Endothelial cell (in vitro differentiated cells): ENCODE measurements at places on chromosomes 7 and 10. TPM values are rescaled to one million over a fixed set of nuclear protein-coding genes. Genes with fewer than 3 reads are reported as not detected.

DNA sequence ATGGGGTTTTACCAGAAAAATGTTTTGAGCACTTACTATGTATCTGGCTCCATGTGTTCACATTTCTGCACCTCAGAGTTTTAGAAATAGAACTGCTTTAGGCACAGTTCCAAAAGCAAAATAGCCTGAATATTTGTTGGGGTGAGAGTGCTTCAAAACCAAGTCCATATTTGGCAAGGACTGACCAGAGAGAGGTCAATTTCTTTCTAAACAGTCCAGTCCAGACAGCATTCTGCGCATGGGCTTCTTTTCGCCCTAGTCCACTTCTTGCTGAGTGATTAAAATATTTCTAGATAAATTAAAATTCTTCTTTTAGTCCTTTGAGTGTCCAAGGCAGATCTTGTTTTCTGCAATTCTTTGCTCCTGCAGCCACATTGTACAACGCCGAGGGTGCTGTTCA, 427.0 kb downstream of the PHTF2 start:
- no peak for DNase-seq
- no peaks in the 10 kb centered on the region for H3K27me3 ChIP-seq
- H3K27ac ChIP-seq, result no peak overlapping the region
- H3K4me3 ChIP-seq, result no peak overlapping the region

DNA sequence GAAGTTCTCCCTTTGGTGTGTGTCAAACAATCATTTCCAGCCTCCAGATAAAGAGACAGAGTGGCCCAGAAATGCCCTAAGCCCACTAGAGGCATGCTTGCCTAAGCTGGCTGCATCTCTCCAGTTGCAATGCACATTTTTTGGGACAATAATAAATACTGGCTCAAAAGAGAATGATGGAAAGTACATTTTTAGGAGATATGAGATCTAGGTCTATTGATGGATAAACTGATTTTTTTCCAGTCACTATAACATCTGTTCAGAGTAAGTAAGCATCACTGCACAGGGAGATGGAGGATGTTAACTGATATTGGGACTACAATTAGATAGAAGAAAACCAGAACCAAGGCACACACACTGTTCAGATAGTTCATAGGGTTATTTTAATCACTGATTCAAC, 553.0 kb downstream of the GRM8 start:
- no peak overlapping the region for H3K27ac ChIP-seq
- H3K36me3 ChIP-seq, result no peaks in the 10 kb centered on the region
- no peak overlapping the region for H3K4me3 ChIP-seq
- H3K4me1 ChIP-seq, result no peaks in the 10 kb centered on the region

DNA sequence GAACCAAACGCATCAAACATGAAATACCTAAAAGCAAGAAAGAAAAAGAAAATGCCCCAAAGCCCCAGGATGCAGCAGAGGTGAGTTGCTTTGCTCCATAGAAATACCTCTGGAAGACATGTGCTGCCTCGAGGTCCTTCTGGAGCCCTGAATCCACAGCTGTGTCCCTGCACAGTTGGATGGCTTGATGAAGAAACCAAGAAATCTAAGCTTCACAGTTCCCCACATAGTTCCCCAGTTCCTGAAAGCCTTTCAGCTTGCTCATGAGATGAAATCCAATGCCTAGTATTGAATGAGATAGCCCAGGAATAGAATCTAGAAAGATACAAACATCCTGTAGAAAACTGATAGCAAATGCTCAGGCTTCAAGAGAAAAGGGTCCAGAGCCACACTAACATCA, 182.8 kb downstream of the RTKN2 start:
- no peak overlapping the region for H3K4me3 ChIP-seq
- no peak for DNase-seq
- H3K36me3 ChIP-seq, result no peaks in the 10 kb centered on the region
- H3K27me3 ChIP-seq, result no peaks in the 10 kb centered on the region
- no peak overlapping the region for H3K27ac ChIP-seq

GRCh38 chr7:84783141-84783778, 403.6 kb downstream of the SEMA3D start:
- H3K27me3 ChIP-seq, result no peaks in the 10 kb centered on the region
- H3K36me3 ChIP-seq, result no peaks in the 10 kb centered on the region
- no peaks in the 10 kb centered on the region for H3K4me1 ChIP-seq
- H3K27ac ChIP-seq, result no peak overlapping the region
- no peak overlapping the region for H3K4me3 ChIP-seq

GRCh38 chr7:90173127-90173844, 19.0 kb downstream of the STEAP1 start:
- no peak overlapping the region for H3K27ac ChIP-seq
- H3K4me1 ChIP-seq, result no peaks in the 10 kb centered on the region
- peaks cover 4% of the 10 kb centered on the region for H3K27me3 ChIP-seq
- no peak for DNase-seq

Gene SFTPA1
- total RNA-seq, result not detected

- DNase-seq, result no peak
- no peak overlapping the region for H3K27ac ChIP-seq
- H3K27me3 ChIP-seq, result peaks cover 9% of the 10 kb centered on the region
- H3K4me1 ChIP-seq, result no peaks in the 10 kb centered on the region
- peaks cover 9% of the 10 kb centered on the region for H3K36me3 ChIP-seq
These were observed 243.9 kb upstream of the TCERG1L start for GRCh38 chr10:131555406-131555805.

Gene VAX1
- total RNA-seq, result 26.3 TPM

Gene MCM10
- 7.0 TPM for total RNA-seq

DNA sequence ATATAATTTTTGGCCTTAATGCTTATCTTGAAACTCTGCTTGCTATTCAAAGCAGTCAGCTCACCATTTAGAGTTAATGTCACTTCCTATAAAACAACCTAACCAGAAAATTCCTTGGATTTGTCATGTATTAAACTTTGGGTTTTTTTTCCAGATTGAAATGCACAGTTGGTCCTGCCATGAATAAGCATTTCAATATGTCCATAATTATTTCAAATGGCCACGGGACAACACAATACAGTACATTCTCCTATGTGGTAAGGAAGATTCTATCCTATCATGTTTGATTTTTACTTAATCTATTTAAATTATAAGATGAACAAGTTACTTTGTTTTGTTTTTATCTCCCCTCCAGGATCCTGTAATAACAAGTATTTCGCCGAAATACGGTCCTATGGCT, 85.3 kb downstream of the MET start:
- H3K4me1 ChIP-seq, result peaks cover 24% of the 10 kb centered on the region
- no peaks in the 10 kb centered on the region for H3K27me3 ChIP-seq
- H3K27ac ChIP-seq, result no peak overlapping the region
- no peak overlapping the region for H3K4me3 ChIP-seq
- DNase-seq, result no peak

GRCh38 chr10:28241741-28242399, 61.0 kb downstream of the MPP7 start:
- H3K36me3 ChIP-seq, result no peaks in the 10 kb centered on the region
- H3K27me3 ChIP-seq, result no peaks in the 10 kb centered on the region
- peaks cover 3% of the 10 kb centered on the region for H3K4me1 ChIP-seq
- H3K27ac ChIP-seq, result no peak overlapping the region

GRCh38 chr10:106592396-106592795, 572.1 kb downstream of the SORCS1 start:
- no peak overlapping the region for H3K4me3 ChIP-seq
- H3K4me1 ChIP-seq, result no peaks in the 10 kb centered on the region
- no peak for DNase-seq
- H3K36me3 ChIP-seq, result no peaks in the 10 kb centered on the region
- H3K27ac ChIP-seq, result no peak overlapping the region

Gene GPER1
- total RNA-seq, result 0.72 TPM
